H7 (cell line): ENCODE measurements at places on chromosomes 12 and 14.

DNA sequence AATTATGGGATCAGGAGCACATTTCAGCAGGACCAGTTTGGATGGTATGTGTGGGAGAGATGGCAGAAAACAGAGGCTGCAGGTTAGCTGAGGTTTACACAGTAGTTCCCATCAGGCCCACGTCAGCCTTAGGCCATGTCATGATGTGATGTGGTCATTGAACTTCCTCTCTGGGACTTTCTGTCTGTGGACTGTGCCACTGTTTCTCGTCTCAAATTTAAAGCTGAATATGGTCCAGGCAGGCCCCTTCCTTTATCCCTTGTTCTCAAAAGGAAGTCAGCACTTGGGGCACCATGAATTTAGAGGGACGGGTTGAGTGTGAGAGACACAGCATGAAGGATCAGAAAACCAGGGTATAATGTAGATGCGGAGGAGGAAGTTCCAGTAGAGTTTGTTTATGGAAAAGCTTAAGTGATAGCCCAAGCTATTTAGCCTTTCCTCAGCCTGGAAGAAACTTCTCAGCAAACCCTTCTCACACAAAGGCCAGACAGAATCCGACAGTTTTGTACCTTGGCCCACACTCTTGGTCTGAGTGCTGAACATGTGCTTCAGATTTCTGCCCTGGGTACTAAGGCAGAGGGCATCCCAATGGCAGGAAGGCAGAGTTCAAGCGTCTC is 3.6 kb upstream of the IGFBP6 start:
- DNase-seq = no peak

- no peak for DNase-seq
Observed at GRCh38 chr12:15206831-15207389, 14.3 kb downstream of the RERG start.

GRCh38 chr12:3745152-3745551 is 7.8 kb downstream of the CRACR2A start:
- DNase-seq = no peak

DNA sequence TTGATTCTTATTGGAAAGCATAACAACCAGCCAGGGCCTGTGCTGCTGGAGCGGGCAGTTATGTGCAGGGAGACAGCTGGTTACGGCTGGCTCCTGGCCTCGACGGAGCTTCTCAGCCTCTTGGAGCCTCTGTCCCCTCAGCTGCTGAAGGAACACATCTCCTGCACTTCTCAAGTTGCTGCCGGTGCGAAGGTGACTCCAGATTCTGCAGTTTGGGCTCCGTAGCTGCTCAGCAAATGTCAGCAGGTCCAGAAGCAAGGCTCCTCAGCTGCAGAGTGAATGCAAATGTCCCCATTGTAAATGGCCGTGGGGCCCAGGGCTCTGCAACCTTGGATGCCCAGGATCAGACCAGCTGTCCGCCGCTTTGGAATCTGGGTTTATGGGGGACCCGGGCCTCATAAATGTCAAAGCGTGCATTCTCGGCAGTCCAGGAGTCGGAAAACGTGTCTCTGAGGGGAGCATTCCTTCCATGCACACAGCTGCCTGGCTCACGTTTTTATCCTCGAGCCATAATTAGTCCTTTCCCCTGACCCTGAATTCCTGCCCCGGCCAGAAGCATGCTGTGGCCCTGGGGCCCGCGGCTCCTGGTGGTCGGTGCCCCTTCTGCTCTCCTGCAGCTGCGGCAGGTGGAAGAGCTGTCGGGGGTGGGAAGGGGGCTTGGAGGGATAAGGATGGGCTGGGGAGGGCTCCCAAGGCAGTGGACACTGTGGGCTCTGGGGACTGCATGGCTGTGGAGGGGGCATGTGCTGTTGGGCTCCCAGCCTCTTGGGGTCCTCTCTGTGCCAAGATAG is 106.0 kb downstream of the KIF26A start:
- DNase-seq = peak; percentile 26

DNA sequence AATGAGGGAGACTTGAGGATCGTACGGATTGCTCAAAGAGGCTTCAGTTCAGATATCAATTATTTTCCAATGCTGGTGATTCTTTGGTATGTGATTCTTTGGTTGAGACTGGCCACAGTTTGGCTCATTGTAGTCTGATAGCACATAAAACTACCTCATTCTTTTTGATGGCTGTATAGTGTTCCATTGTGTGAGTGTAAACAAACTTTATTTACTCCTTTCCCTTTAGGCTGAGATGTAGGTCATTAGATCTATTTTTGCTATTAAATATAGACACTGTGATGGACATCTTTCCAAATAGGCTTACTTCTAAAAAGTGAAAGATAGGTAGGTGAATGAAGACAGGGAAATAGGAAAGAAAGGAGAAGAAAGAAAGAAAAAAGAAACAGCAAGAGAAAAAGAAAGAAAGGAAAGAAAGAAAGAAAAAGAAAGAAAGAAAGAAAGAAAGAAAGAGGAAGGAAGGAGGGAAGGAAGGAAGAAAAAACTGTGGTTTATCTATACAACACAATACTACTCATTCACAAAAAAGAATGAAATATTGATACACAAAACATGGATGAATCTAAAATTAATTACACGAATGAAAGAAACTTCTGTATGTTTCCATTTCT is 19.8 kb upstream of the MED13L start:
- DNase-seq = no peak

GRCh38 chr12:18148961-18149360 is 59.0 kb upstream of the RERGL start:
- DNase-seq = no peak

DNA sequence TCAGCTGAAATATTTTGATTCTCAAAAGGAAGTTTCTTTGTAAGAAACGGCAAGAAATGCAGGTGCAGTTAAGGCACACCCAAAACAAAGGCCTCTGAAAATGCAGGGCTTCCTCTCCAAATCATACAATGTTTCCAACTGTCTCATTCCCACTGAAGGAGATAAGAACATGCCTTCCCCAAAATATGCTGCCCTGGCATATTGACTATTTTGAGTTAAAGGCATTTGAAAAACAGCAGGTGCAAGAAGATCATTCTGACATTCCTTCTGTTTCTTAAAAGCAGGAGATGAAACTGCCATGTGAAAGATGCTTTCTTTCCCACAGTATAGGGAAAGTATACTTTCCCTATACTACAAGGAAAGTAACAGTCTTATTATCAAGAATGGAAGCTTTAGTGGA is 33.4 kb upstream of the VASH1 start:
- no peak for DNase-seq

DNA sequence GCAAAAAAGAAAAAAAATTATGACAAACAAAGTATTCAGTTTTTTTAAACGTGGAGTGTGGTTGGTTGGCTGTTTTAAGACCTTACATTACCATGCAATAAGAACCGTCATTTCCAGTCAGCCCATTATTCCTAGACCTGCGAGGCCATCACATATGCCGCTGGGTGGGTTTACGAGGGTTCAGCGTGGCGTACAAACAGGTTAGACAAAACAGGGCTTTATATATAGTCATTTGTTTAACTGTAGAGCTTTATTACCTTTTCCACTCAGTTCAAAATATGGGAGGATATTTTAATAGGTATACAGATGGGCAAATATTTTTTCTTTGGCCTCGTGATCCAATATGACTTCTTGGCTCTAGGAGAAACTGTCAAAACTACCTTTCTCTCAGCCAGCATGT is 67.2 kb downstream of the KSR2 start:
- DNase-seq = no peak

- DNase-seq = peak; percentile 89
Observed at GRCh38 chr14:73771848-73772638, 57.9 kb upstream of the PNMA1 start.

DNA sequence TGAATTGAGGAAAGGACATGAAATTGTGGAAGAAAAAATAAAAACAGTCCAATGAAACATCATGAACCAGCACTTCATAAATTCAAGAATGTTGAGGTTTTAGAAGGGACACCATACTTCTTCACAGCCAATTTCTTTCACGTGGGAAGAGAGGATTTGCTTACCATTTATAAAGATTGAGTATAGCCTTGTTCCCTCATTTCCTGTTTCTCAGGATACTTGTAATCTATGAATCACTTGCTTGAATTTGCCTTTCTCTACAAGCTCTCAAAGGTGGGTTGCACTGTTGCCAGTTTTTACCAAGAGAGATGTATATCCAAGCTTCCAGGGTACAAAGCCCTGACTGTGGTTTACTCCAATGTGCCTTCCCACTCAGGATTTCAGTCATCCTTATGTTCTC is 116.1 kb downstream of the DUSP6 start:
- DNase-seq = no peak

GRCh38 chr14:71354142-71354541 is 446.9 kb downstream of the PCNX1 start:
- DNase-seq = no peak

GRCh38 chr12:112148031-112148513 is 22.7 kb downstream of the TRAFD1 start:
- DNase-seq = no peak
